ENCODE measurements at places on chromosomes 4 and X. TPM values are rescaled to one million over a fixed set of nuclear protein-coding genes. Genes with fewer than 3 reads are reported as not detected.

The PAGE2 gene
- polyA plus RNA-seq = not detected

The TRIM75 gene
- not detected for polyA plus RNA-seq

The TRPC5OS gene
- polyA plus RNA-seq = not detected

The SULT1E1 gene
- 0.69 TPM for polyA plus RNA-seq

The TIGD4 gene
- polyA plus RNA-seq = not detected

The POF1B gene
- 63.7 TPM for polyA plus RNA-seq

The BTC gene
- polyA plus RNA-seq = 4.9 TPM

The GABRG1 gene
- polyA plus RNA-seq = not detected

The UGT2B10 gene
- 0.07 TPM for polyA plus RNA-seq

The DHX15 gene
- polyA plus RNA-seq = 53.5 TPM

The FAM47E gene
- 2.6 TPM for polyA plus RNA-seq

The MAML3 gene
- polyA plus RNA-seq = 3.5 TPM
